MCF 10A (cell line): ENCODE measurements at places on chromosomes 4 and X. TPM values are rescaled to one million over a fixed set of nuclear protein-coding genes. Genes with fewer than 3 reads are reported as not detected.

- H3K27ac ChIP-seq: no peak overlapping the region
- H3K36me3 ChIP-seq: no peaks in the 10 kb centered on the region
- no peak overlapping the region for H3K4me3 ChIP-seq
- H3K27me3 ChIP-seq: peaks cover 12% of the 10 kb centered on the region
- no peaks in the 10 kb centered on the region for H3K4me1 ChIP-seq
These were observed 123.5 kb upstream of the WDR1 start for GRCh38 chr4:10239982-10240654.

DNA sequence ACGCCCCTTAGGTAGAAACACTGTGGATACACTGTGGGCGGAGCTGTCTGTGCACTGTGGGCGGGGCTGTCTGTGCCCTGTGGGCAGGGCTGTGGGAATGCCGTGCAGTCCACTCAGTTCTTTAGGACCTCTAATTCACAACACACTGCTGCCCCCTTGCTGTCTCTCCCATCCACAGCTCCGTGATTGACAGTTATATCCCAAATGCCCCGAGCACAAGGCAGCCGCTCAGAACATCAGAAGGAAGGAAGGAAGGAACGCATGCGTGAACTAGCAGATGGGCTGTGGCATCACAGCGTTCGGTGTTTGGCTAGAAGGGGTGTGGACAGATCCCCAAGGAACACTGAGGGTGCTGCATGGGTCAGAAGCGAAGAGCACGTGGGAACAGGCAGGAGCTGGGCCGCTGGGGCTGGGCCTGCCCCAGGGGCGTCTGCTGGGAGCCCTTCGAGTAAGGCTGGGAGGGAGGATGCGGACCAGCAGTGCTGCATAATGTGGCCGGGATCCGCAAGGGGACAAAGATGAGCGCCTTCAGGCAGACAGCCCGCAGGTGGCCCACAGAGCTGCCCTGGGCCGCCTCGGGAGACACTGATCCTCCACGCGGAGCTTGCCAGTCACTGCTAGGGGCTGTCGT lies 29.8 kb downstream of the ACOX3 start:
- H3K27ac ChIP-seq: no peak overlapping the region
- no peak overlapping the region for H3K4me3 ChIP-seq
- DNase-seq: peak; percentile 60
- H3K27me3 ChIP-seq: no peaks in the 10 kb centered on the region
- H3K36me3 ChIP-seq: peaks cover 25% of the 10 kb centered on the region

GRCh38 chrX:122591546-122591945 lies 592.5 kb upstream of the GRIA3 start:
- H3K27me3 ChIP-seq: no peaks in the 10 kb centered on the region
- no peak for DNase-seq
- H3K4me1 ChIP-seq: peaks cover under 1% of the 10 kb centered on the region

GRCh38 chrX:11589641-11590040 lies 76.1 kb downstream of the ARHGAP6 start:
- H3K4me1 ChIP-seq: no peaks in the 10 kb centered on the region
- no peak overlapping the region for H3K27ac ChIP-seq

GRCh38 chr4:2939383-2940243 lies 23.6 kb downstream of the NOP14 start:
- peaks cover 27% of the 10 kb centered on the region for H3K4me1 ChIP-seq
- H3K27ac ChIP-seq: no peak overlapping the region
- DNase-seq: no peak
- no peak overlapping the region for H3K4me3 ChIP-seq

- no peaks in the 10 kb centered on the region for H3K36me3 ChIP-seq
- DNase-seq: peak; percentile 68
- H3K4me1 ChIP-seq: no peaks in the 10 kb centered on the region
- H3K27ac ChIP-seq: no peak overlapping the region
These were observed 2340.7 kb downstream of the PCDH7 start for GRCh38 chr4:33060674-33061542.

DNA sequence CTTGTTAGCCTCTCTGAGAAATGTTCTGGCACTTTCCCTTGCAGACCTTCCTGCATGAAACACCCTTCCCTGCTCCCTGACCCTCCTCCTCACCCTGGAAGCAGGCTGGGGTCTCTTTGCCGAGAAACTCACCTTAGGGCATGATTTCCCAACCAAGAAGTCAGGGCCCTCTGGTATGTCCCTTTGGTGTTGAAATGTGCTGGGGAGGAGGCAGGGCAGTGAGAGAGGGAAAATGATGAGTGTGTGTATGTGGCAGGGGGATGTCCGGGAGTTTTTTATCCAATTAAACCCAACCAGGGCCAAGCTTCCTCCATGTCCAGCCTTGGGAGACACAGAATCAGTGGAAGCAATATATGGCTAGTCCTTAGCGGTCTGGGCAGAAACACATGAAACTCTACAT lies 5.1 kb downstream of the ELF4 start:
- H3K27ac ChIP-seq: no peak overlapping the region
- peaks cover 30% of the 10 kb centered on the region for H3K27me3 ChIP-seq
- peak; percentile 29 for DNase-seq
- H3K4me3 ChIP-seq: no peak overlapping the region

DNA sequence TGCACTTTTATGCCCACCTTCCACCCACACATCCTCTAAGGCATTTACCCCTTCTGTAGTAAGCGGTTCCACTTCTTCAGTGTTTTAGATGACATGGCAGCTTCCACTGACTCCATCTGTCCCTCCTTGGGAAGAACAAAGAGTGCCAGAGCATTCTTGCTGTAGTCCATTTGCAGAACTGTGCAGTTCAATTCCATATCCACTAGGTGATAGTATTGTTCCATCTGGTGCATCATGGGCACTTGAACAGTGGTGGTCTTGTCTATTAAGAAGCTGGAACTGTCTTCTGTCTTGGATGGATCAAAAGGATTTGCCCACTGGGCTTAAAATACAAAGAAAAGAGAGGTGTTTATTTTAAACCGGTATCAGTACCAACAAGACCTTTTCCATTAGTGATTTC lies 3.5 kb downstream of the SERPINA7 start:
- no peaks in the 10 kb centered on the region for H3K4me1 ChIP-seq
- H3K4me3 ChIP-seq: no peak overlapping the region
- H3K27me3 ChIP-seq: peaks cover 94% of the 10 kb centered on the region
- no peak for DNase-seq
- H3K36me3 ChIP-seq: no peaks in the 10 kb centered on the region

DNA sequence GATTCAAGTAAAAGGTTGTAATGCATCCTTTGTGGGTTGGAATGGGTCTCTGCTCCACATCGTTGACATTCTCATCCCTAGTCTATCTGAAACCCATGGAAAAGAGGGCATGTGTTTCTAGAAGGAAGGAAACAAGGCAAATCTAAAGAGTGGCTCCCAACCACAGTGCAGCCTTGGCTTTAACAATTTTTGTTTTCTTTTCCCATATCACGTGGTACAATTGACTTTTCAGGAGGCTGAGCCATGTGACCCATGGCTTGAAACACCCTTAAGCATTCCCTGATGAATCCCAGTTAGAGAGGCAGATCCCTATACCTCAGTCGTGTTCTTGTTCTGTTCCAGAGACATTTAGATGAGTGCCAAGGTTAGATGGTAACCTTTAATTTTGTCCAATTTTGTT lies 12.8 kb downstream of the DCUN1D4 start:
- H3K4me3 ChIP-seq: no peak overlapping the region
- no peak for DNase-seq
- H3K27me3 ChIP-seq: no peaks in the 10 kb centered on the region
- H3K36me3 ChIP-seq: peaks cover 6% of the 10 kb centered on the region
- peaks cover 33% of the 10 kb centered on the region for H3K4me1 ChIP-seq
- H3K27ac ChIP-seq: no peak overlapping the region

DNA sequence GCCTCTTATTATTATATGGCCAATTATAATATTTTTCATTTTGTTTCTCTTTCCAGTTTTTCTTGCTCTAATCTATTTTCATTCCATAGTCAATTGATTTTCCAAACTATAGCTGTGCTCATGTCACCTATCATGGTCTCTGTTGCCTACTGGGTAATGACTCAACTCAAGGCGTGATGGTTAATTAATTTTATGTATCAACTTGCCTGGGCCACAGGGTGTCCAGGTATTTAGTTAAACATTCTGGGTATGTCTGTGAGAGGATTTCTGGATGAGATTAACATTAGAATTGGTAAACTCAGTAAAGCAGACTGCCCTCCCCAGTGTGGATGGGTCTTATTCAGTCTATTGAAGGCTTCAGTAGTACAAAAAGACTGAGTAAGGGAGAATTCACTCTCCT lies 9.9 kb downstream of the FHIP1A start:
- peaks cover 48% of the 10 kb centered on the region for H3K4me1 ChIP-seq
- H3K27ac ChIP-seq: peak overlapping the region; percentile 89
- peaks cover 6% of the 10 kb centered on the region for H3K36me3 ChIP-seq
- H3K4me3 ChIP-seq: no peak overlapping the region
- no peak for DNase-seq

DNA sequence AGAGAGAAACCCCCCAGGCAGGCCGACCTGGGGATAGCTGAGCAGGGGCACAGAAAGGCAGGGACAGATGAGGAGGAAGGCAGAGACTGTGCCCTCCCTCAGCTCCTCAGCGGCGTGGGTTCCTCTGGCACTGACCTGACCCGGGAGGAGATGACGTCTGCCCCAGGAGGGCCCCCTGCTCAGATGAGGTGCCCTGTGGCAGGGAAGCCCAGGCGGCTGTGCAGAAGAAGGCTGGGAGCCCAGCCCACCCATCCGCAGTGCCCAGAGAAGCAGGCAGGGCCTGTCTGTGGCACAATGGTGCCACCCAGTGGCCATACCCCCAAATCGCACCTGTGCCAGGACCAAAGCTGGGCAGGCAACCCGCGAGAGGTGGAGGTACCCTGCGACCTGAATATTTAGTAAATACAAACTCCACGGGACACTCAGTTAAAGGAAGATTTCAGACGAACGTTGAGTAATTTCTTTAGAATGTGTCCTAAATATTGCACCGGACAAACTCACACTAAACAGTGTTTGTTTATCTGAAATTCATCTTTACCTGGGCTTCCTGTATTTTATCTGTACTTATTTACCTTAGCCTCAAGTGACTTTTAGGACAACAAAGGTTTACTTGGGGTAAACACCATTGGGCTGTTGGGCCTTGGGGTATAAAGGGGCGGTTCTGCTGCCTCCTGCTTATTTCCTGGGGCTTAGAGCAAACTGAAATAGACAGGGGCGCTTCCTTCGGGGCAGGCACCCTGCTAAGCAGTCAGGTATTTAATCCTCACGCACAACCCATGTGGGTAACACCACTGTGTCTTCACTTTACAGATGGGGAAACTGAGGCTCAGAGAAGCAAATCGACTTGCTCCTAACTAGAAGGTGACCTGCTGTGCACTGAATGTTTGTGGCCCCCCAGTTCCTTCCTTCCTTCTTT lies 46.5 kb upstream of the HMX1 start:
- no peaks in the 10 kb centered on the region for H3K4me1 ChIP-seq
- peak; percentile 56 for DNase-seq
- H3K36me3 ChIP-seq: peaks cover 4% of the 10 kb centered on the region
- no peak overlapping the region for H3K27ac ChIP-seq

- H3K27me3 ChIP-seq: no peaks in the 10 kb centered on the region
- no peaks in the 10 kb centered on the region for H3K36me3 ChIP-seq
- no peak overlapping the region for H3K4me3 ChIP-seq
These were observed 64.1 kb downstream of the ZNF81 start for GRCh38 chrX:47900833-47901232.

Gene COL4A6
- total RNA-seq: 56.0 and 58.3 TPM in 2 replicates

Gene CFAP47
- total RNA-seq: not detected in 2 replicates

Gene CSAG3
- not detected in 2 replicates for total RNA-seq
